ENCODE measurements at places on chromosomes 6 and 20.

GRCh38 chr6:91434576-91434975, 847.7 kb upstream of the MAP3K7 start:
- DNase-seq, result no peak

GRCh38 chr6:159726255-159726917, 920 bp upstream of the WTAP start:
- DNase-seq, result no peak

DNA sequence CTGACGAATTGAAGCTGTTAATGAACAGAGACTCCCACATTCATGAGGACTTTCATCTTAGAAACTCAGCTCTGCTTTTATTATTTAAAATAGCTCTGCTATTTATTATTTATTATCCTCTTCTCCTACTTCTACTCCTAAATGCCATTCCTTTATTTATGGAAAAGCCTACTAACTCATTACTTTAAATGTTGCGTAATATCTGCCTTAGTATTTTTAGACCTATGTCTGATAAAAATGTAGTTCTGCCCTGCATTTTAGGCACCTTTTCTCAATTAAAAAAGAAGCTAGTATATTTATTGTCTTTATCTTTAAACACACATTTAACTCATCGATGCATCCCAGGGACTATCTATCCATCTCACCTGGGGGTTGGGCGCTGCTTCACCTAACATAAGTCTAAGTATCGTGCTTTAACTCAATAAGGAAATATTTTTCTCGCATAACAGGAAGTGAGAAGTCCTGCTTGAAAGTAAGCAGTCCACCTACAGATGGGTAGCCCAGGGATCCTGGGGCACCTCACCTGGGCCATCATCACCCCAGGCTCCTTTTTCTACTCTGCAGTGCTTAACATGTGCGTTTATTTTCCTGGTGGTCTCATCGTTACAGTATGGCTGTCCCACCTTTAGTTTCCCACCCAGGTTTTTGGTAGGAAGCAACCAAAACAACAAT, 31.3 kb upstream of the FAM184A start:
- no peak for DNase-seq

- DNase-seq, result no peak
These were observed 3.6 kb upstream of the PRL start for GRCh38 chr6:22300273-22300998.

GRCh38 chr20:48422242-48422960, 405.4 kb downstream of the PREX1 start:
- DNase-seq, result no peak

DNA sequence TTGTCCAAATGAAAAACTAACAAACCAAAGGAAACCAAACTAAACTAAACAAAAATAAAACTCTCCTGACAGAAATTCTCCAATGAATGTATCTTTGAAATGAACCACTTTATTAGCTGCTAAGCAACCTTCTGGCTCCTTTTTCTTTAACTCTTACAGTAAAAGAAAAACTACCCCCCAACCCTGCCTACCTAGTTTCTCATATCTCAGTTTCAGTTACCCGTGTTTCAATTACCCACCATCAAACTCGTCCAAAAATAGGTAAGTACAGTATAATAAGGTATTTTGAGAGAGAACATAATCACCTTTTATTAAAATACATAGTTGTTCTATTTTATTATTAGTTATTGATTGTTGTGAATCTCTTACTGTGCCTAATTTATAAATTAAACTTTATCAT, 177.4 kb upstream of the THEMIS start:
- no peak for DNase-seq

DNA sequence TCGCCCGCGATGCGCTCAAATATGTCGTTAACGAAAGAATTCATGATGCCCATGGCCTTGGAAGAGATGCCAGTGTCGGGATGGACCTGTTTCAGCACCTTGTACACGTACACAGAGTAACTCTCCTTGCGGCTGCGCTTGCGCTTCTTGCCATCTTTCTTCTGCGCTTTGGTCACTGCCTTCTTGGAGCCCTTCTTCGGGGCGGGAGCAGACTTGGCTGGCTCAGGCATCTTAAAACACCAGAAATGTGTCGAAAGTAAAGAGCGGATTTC, 36.4 kb downstream of the HFE start:
- no peak for DNase-seq

DNA sequence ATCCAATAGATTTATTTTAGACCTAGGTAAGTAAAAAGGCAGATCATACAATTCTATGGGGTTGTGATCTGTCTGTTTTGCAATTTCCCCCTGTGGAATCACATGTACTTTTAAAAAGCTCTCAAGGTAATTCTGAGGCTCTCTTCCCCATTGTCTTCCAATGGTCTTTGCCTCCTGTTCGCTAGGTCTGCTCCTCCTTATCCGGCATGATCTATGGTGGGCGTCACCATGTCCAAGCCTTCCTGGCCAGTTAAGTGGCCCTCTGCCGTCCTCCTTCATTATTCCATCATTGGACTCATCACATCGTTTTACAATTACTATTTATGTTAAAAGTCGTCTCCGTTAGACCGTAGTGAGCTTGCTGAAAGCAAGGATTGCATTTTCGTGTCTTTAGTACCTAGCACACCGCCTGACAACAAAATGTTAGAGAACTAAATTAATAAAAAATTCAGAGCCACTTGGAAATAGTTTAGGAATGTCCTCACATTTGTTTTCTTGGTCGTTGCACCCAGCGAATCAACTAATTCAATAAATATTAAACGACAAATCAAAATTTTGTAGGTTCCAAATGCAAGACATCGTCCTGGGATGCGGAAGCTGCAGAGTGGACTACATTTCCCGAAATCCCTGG, 2.2 kb upstream of the STXBP5 start:
- no peak for DNase-seq

GRCh38 chr6:14344486-14344885, 226.9 kb downstream of the CD83 start:
- no peak for DNase-seq

GRCh38 chr6:170051229-170052172, 239.4 kb downstream of the DLL1 start:
- no peak for DNase-seq

DNA sequence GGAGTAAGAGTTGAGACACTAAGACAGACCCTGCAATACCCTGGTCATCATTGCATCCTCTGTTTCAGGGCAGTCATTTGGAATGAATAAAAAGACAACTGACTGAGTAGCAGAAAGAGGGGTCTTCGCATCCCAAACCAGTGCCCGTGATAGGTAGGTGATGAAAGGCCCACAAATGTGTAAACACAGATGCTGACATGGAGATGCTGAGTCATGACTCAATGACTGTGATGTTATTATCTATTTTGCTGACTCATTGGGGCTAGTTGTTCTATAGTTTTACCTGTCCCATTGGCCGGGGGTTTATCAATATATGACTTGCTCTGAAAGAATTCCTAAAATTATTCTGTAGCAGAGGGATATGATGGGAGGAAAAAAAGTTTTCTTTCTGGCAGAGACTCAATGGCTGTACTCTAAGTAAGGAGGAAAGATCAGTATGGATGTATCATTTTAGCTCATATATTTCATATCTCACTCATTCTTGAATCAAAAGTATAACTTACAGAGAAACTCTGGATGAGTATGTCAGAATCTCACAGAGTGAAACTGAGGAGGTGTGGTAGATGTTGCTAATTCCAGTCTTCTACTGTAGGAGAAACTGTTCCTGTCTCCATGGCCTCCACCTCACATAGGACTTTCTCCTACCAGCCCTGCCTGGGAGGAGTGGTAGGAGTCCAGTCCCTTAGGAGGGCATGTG, 119.9 kb upstream of the PREP start:
- DNase-seq, result no peak

- no peak for DNase-seq
These were observed 206.0 kb upstream of the PREP start for GRCh38 chr6:105608711-105609374.

DNA sequence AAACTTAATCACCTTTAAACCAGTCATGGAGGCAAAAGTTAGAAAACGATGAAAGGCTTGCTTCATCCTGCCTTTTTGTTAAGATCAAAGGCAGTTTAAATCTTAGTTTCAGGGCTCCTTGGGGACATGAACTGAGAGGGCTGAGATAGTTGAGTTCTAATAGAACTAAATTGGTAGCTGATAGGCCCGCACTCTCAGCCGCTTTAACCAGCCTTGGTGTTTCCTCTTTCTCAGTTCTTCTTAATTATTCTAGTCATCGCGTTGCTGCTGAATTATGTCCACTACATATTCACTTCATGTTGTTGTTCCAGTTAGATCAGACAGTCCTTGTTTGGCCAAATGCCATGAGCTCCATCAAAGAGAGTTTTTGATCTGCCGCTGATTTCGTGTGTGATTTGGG, 72.5 kb downstream of the ANKS1A start:
- DNase-seq, result no peak

DNA sequence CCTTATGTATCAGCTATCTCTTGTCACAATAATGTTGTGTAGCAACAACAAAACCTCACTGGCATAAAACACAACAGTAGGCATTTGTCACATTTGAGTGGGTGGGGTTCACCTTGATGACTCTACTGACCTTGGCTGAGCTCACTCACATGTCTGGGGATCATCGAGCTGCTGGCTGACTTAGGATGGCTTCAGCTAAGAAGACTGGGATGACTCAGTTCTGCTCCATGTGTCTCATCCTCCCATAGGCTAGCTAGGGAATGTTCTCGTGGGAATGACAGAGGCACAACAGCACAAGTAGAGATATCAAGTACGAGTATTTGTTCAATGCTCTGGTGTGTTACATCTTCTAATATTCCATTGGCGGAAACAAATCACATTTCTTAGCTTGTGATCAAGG, 167.9 kb downstream of the PLCB1 start:
- DNase-seq, result no peak

DNA sequence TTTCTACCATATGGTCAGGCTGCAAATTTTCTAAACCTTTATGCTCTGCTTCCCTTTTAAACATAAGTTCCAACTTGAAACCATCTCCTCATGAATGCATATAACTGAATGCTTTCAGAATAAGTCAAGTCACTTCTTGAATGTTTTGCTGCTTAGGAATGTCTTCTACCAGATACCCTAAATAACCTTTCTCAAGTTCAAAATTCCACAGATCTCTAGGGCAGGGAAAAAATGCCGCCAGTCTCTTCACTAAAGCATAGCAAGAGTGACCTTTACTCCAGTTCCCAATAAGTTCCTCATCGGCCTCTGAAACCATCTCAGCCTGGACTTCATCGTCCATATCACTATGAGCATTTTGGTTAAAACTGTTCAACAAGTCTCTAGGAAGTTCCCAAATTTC, 1011.2 kb upstream of the CITED2 start:
- DNase-seq, result no peak

DNA sequence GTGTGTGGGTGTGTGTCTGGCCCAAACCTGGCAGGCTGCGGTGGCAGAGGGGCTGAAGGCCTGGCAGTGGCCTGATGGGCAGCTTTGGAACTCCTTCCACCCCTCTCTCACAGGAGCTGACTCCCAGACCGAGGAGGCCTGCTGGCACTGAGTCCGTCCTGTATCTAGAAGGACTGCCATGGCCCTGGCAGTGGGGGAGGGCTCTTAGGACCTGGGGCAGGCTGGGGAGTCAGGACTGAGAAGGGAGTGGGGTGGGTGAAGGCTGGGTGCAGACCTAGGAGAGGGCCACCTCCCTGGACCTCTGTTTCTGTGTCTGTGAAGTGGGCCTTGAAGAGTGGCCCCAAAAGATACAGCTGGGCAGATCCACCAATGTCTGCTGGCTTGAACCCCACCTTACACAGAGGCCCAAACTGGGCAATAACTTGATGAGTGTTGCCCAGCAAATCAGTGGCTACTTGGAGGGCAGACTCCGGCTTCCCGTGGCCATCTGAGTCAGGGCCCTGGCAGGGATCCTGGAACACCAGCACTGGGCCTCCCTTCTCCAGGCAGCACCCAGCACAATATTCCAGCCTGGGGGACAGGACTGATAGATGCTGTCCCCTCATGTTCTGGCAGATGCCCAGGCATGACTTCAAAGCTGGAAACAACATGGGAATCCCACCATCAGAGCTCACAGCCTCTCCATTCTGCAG, 46.7 kb upstream of the BLCAP start:
- no peak for DNase-seq
